ENCODE measurements at places on chromosomes 5 and 9. TPM values are rescaled to one million over a fixed set of nuclear protein-coding genes. Genes with fewer than 3 reads are reported as not detected.

OR1J2 gene
- not detected for total RNA-seq

DNA sequence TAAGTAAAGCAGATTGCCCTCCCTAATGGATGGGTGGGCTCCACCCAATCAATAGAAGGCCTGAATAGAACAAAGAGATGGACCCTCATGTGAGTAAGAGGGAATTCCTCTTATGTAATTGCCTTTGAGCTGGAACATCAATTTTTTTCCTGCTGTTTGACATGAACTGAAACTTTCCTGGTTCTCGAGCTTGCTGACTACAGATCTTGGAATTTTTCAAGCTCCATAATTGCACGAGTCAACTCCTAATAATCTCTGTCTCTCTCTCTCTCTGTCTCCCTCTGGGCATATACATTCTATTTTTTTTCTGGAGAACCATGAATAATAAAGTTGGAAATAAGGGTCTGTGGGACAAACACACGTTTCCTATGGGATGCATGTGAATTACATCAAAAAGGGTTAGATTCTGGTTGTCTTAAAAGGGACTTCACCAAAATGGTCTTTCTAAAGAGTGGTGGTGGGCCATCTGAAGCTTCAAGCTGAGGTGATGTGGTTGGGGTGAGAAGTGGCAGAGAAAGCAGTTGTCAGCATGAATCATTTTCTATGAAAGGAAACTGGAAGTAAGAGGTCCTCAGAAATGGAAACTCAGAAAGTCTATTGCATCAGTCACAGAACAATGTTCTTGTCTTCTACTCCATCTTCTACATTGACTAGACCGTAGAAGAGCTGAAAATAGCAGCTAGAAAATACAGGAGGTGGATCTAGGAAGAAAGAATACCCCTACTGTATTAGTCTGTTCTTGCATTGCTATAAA, 47.0 kb upstream of the HOMER1 start:
- no peak for DNase-seq

GRCh38 chr5:73654819-73655318, 28.9 kb downstream of the ARHGEF28 start:
- no peak for DNase-seq

DNA sequence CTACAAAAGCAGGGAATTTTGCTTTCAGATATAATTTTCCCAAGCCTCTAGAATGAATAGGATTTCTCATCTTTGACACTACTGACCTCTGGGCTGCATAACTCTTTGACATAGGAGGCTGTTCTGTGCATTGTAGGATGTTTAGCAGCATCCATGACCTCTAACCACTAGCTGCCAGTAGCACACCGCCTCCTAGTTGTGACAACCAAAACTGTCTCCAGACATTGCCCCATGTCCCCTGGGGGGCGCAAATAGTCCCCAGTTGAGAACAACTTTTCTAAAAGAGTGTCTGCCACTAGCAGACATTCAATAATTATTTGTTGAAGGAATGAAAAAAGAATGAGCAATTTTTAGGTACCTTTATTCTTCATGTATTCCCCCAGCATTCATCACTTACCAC, 51.8 kb downstream of the POU4F3 start:
- no peak for DNase-seq

DEPDC1B gene
- 0.66 TPM for total RNA-seq

- no peak for DNase-seq
Measured at GRCh38 chr9:121537283-121537682, 37.6 kb upstream of the GGTA1 start.

DNA sequence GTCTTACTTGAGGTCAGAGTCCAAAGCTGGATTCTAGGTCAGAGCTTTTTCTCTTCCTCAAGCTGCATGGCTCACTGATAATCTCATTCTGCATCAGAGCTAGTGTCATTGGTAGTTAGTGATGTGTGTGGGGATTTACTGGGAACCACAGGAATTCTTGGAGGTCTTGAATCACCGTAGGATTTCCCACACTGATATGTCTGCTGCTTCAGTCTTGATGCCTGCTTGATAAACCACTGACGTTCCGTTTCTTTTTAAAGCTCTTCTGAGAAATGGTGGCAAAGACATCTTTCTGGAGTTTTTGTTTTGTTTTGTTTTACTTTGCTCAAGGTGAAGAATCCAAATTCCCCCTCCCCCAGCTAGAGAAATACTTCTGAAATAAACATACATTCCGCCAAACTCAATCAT, 1.2 kb upstream of the GARIN3 start:
- DNase-seq, result no peak

DNA sequence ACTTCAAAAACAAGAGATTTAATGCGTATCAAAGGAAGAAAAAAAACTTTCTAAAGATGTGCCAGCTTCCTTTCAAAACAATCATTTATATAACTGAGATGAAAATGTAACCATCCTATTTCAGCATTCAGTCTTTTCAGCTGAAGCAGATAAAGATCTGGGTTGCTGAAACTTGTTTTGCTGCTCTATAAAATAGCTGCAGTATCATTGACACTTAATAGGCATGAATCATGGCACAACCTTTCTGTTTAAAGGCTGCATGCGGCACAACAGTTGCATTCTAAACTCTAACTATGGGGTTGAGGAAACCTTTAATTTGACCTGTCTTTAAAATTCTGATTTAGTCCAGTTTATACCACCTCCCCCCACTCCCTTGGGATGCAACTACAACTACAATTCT, 196.7 kb downstream of the MPDZ start:
- DNase-seq, result no peak

- peak; percentile 81 for DNase-seq
Measured at GRCh38 chr9:2623288-2624050, 1.9 kb downstream of the VLDLR start.

DNA sequence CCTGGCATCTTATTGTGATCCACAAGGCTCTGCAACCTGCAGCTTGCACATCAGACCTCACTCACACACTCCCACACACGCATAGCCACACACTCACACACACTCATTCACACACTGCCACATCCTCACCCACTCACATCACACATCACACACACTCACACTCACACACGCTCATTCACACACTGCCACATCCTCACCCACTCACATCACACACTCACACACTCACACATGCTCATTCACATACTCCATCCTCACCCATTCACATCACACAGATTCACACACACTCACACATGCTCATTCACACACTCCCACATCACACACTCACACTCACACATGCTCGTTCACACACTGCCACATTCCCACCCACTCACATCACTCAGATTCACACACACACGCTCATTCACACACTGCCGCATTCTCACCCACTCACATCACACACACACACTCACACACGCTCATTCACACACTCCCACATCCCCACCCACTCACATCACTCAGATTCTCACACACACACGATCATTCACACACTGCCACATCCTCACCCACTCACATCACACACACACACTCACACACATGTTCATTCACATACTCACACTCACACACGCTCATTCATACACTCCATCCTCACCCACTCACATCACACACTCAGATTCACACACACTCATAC, 47.1 kb upstream of the RXRA start:
- no peak for DNase-seq

DNA sequence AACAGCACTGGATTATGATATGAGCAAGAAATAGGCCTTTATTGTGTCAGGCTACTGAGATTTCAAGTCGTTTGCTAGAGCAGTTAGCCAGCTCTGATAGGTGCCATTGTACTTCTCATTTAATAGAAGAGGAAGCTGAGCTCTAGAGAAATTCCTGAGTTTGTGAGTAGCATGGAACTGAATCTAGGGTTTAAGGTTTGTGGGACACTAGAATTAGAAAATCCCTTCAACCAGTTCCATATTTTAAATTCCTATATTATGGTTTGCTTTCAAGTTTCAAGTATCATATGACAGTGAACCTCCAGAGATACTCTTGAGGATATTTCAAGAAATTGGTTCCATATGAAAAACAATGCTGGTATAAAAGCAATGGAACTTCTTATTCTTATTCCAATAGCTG, 87.6 kb downstream of the ANKRD55 start:
- no peak for DNase-seq

- DNase-seq, result no peak
Measured at GRCh38 chr5:164975986-164976385, 1470.6 kb downstream of the MAT2B start.

BTNL3 gene
- 0.26 TPM for total RNA-seq

ADAMTS16 gene
- total RNA-seq, result 1.8 TPM

GRCh38 chr5:143156086-143156485, 247.4 kb downstream of the NR3C1 start:
- no peak for DNase-seq

ADAMTSL2 gene
- 4.2 TPM for total RNA-seq

DNA sequence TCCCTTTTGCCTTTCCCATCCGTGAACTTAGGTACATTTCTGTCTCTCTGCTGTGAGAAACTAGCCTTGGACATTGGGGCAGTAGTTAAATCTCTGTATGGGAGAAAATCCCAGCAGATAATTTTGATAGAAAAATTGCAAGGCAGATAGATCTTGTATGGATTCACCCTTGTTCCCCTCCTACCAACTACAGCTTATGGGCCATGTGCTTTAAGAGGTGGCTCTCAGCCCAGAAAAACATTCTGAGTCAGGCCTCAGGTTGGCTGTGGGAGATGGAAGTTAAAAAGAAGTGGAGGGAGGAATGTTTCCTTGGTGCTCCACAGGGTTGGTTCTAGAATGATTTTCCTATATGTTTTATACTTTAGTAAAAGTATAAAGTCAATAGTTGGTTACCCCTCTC, 1.4 kb upstream of the KDM3B start:
- no peak for DNase-seq

SMC2 gene
- total RNA-seq, result 2.6 TPM

- peak; percentile 88 for DNase-seq
Measured at GRCh38 chr9:109251080-109251775, 69.6 kb downstream of the EPB41L4B start.

GRCh38 chr5:154713615-154714125, 41.5 kb upstream of the LARP1 start:
- DNase-seq, result peak; percentile 32

GRCh38 chr9:136287960-136288753, 15.7 kb downstream of the CCDC187 start:
- no peak for DNase-seq

LSM11 gene
- total RNA-seq, result 1.3 TPM

MROH2B gene
- not detected for total RNA-seq

GRCh38 chr9:74570879-74571512, 73.9 kb downstream of the RORB start:
- peak; percentile 12 for DNase-seq

GRCh38 chr5:154945695-154946301, 4.9 kb downstream of the MRPL22 start:
- no peak for DNase-seq

DNA sequence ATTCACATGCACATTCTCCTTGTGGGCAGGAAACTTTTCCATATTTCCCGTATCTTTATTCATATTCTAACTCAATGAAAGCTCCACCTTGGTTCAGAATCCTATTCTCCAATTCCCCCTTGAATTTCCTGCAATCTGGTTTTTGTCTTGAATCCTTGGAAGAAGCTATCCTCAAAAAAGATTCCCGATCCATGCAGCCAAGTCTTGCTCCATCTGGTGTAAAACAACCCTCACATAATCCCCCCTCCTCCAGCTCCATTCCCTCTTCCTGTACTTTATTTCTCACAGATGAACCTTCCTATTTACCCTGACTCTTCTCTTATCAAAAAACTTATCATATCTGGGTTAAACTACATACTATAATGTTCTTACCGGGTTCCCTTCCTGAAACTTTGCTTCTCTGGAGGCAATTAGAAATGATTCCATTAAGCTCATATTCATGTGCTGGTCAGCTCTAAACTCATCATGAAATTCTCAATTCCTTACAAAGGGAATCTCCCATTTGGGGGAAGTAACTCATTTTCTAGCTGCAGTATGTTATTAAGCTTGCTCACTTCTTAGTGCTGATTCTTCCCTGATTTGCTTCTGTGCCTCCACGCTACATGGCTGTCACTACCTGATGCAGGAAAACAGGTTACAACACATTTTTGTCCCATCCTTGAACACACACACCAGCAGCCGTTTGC, 81.7 kb downstream of the GNAQ start:
- no peak for DNase-seq

- DNase-seq, result no peak
Measured at GRCh38 chr5:158058208-158059120, 199.5 kb upstream of the CLINT1 start.

IL3 gene
- not detected for total RNA-seq

GRCh38 chr9:77024776-77025545, 5.5 kb downstream of the FOXB2 start:
- DNase-seq, result no peak

- no peak for DNase-seq
Measured at GRCh38 chr9:130665431-130666392, 1.3 kb downstream of the PRDM12 start.

DNA sequence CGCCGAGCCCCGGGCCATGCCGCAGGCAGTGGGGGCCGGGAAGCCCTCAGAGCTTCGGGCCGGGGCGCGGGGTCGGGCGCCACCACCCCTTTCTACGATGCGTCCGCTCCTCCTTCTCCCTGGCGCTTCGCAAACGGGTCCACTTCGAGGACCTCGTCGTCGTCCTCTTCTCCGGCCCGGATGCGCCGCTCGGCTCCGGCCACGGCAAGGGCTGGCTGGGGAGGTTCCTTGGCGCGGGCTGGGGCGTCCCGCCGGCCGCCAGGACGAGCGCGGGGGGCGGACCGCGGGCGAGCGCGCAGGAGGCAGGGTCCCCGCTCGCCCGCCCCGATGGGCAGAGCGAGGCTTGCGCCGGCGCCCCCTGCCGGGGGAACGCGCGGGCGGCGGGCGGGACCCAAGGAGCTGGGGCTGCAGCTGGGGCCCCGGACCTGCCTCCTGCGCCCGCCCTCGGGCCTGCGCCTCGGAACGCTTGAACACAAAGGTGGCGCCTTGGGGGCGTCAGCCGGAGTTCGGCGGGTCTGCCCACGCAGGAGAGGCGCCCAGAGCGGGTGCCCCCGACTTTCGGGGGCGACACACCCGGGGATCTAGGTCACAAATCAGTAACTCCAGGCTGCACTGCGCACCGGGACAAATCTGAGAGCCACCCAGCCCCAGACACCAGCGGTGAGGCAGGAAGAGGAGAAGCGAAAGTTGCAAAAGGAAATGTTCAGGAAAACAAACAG, at the start of gene ROR2:
ROR2 (minus strand) TSS at position 283 of the 719 bp plus-strand sequence.
- DNase-seq, result peak; percentile 71

- peak; percentile 17 for DNase-seq
Measured at GRCh38 chr9:16870596-16871335, at the start of gene BNC2. Gene BNC2 (minus strand): TSS chr9:16870670. CDS start chr9:16870648, 22 bp downstream.

ROR2 gene
- 5.4 TPM for total RNA-seq

BSPRY gene
- 27.0 TPM for total RNA-seq

LCP2 gene
- 1.6 TPM for total RNA-seq

SOHLH1 gene
- total RNA-seq, result not detected

PRSS3 gene
- total RNA-seq, result 604 TPM

DNA sequence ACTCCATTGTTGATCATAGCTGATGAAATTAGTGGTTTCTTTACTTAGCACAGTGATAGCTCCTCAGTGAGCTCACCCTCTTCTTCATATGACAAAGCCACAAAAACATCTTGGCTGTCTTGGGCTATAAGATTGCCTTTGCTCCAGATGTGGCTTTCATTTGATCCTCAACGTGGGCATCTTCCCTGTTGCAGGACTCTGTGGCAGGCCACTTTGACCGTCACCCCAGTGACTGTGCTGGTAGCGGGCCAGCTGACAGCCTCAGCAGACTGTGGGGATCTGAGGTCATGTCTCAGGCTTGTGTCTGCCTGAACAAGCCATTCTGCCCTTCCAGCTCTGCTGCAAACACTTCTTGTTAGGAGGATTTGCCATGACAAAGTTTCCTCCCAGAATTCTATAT, 422.2 kb downstream of the NR2F1-AS1 start:
- DNase-seq, result no peak

ACTBL2 gene
- not detected for total RNA-seq

GRCh38 chr5:159571501-159572244, 241.4 kb upstream of the IL12B start:
- DNase-seq, result no peak
